ENCODE measurements at places on chromosomes 3 and 15. TPM values are rescaled to one million over a fixed set of nuclear protein-coding genes. Genes with fewer than 3 reads are reported as not detected.

DNA sequence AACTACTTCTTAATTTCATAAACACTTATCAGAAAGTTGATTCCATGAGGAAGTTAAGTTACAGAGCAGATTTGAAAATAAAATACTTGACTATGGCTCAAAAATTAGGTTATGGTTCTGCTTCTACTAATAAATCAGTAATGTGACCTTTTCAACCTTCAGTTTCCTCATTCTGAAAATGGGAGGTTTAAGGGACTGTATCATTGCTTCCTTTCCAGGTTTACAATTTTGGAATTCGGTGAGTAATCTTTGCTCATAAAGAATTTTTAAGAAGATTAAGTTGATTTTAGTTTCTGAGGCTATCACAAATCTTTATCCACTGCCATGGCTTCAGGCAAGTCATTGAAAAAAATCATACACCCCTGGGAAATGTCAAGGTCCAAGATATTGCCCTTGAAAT is 1061.2 kb downstream of the DIPK2A start:
- H3K27me3 ChIP-seq = no peaks in the 10 kb centered on the region
- H3K4me1 ChIP-seq = no peaks in the 10 kb centered on the region
- H3K27ac ChIP-seq = no peak overlapping the region
- no peaks in the 10 kb centered on the region for H3K36me3 ChIP-seq
- no peak for DNase-seq

GRCh38 chr3:57283334-57283733 is 9.2 kb downstream of the ASB14 start:
- H3K36me3 ChIP-seq = no peaks in the 10 kb centered on the region
- H3K27ac ChIP-seq = no peak overlapping the region
- H3K4me3 ChIP-seq = no peak overlapping the region
- H3K27me3 ChIP-seq = no peaks in the 10 kb centered on the region

Gene CCK
- not detected for total RNA-seq

Gene TBC1D5
- 48.8 TPM for total RNA-seq
